ENCODE measurements at places on chromosomes 11 and 22.

DNA sequence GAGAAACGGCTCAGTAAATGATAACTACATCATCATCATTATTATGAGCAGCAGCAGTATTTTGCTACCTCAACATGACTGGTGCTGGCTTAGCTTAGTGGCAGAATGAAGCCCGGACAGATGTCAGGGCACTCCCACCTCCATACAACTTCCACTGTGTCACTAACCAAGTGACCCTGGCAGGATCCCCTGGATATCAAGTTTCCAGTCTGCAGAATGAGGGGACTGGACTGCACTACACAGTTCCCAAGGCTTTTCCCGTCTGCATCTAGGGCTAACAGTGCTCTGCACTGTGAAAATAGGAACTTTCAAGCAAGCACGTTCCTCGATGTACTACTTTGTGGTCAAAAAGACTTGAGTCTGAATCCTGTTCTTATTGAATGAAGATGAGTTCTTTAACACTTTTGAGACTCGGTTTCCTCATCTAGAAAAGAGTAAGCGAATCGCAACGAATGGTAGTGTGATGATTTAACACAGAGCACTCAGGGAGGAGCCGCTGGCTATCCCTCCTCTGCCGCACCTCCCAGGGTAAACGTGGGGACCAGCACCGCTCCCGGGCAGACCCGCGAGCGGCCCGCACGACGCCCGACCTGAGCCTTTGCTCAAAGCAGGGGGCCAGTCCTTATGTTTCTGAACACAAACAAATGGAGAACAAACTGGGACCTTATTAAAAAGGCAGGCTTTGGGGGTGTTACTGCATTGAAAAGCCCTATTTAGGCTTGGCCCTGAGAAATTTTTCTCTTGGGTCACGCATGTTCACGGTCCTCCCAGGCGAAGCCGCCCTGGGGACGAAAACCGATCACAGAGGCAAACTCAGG is 910 bp downstream of the CLTCL1 start:
- H3K36me3 ChIP-seq = no peaks in the 10 kb centered on the region
- no peak for DNase-seq
- H3K4me1 ChIP-seq = peaks cover 68% of the 10 kb centered on the region
- peak overlapping the region; percentile 88 for H3K4me3 ChIP-seq

DNA sequence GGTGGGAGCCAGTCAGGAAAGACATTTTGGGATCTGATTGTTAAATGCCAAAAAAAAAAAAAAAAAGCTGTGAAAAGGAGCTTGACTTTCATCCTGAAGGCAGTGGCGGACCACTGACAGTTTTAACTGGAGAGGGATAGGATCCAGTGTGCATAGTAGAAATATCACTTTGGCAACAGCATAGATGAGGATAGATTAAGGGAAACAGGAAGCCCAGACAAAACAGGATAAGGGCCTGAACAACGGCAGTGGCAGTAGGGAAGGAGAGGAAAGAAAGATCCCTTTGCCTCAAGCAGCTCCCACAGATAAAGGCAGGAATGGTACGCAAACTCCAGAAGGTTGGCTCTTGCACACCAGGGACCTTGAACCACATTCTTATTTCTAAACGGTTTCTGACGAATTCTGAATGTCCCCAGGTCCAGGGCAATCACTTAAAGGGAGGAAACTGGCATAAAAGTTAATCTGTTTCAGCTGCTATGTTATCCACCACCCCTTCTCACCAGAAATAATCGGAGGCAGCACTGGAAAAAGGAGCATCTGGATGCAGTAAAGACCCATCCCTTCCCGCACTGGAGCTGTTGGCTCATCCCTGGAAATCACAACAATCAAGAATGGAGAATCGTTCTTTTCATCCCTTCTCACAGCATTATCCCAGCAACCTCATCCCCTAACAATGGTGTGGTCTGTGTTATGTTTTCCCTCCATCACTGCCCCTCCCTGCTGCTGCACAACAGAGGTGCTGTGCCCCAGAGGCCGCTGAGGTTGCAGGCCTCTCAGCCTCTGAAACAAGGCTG is 99.1 kb downstream of the GAB2 start:
- no peaks in the 10 kb centered on the region for H3K27me3 ChIP-seq
- H3K27ac ChIP-seq = peak overlapping the region; percentile 9
- H3K4me3 ChIP-seq = no peak overlapping the region
- DNase-seq = no peak

DNA sequence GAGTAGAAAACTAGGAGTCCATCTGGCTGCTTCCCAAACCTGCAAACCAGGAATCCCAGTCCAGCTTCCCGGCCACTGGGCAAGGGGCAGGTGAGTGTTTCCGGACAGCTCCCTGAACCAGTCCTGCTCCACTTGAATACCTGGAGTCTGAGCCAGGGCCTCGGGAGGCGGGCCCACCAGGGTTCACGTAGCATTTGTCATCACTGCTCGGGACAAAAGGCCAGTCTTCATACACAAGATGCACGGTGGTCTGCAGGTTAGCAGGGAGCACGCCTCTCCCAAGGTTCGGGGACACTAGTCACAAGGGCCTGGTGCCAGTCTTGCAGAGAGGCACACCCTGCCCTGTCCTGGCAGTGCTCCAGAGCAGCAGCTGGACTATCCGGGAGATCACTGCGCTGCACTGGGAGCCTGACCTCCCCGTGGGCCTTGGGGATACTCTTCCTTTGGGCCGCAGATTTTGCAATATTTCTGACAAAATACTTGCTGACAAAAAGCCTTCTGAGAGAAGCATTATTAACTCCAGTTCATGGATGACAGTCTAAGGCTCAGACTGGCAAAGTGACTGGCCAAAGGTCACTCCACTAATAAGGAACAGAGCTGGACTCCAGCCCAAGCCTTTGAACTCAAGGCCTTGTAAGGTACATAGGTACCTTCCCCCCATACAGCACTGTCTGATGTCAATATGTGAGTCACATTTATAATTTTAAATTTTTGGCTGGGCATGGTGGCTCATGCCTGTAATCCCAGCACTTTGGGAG is 25.1 kb downstream of the CD6 start:
- H3K4me3 ChIP-seq = no peak overlapping the region
- DNase-seq = peak; percentile 75
- H3K4me1 ChIP-seq = no peaks in the 10 kb centered on the region
- no peaks in the 10 kb centered on the region for H3K36me3 ChIP-seq
- H3K27ac ChIP-seq = no peak overlapping the region
- peaks cover 29% of the 10 kb centered on the region for H3K27me3 ChIP-seq

- DNase-seq = no peak
- no peak overlapping the region for H3K4me3 ChIP-seq
- H3K27me3 ChIP-seq = no peaks in the 10 kb centered on the region
- H3K27ac ChIP-seq = no peak overlapping the region
- H3K36me3 ChIP-seq = no peaks in the 10 kb centered on the region
These were observed 55.3 kb downstream of the KIRREL3 start for GRCh38 chr11:126945319-126945718.

- H3K36me3 ChIP-seq = peaks cover 4% of the 10 kb centered on the region
- H3K27me3 ChIP-seq = no peaks in the 10 kb centered on the region
- H3K4me3 ChIP-seq = no peak overlapping the region
- no peak for DNase-seq
- no peaks in the 10 kb centered on the region for H3K4me1 ChIP-seq
- H3K27ac ChIP-seq = no peak overlapping the region
These were observed 320.1 kb downstream of the TBC1D22A start for GRCh38 chr22:47082505-47082904.

- H3K36me3 ChIP-seq = peaks cover 45% of the 10 kb centered on the region
- H3K27ac ChIP-seq = no peak overlapping the region
- DNase-seq = no peak
- no peak overlapping the region for H3K4me3 ChIP-seq
- no peaks in the 10 kb centered on the region for H3K27me3 ChIP-seq
- H3K4me1 ChIP-seq = no peaks in the 10 kb centered on the region
These were observed 14.1 kb upstream of the GAS2L1 start for GRCh38 chr22:29292379-29292778.

DNA sequence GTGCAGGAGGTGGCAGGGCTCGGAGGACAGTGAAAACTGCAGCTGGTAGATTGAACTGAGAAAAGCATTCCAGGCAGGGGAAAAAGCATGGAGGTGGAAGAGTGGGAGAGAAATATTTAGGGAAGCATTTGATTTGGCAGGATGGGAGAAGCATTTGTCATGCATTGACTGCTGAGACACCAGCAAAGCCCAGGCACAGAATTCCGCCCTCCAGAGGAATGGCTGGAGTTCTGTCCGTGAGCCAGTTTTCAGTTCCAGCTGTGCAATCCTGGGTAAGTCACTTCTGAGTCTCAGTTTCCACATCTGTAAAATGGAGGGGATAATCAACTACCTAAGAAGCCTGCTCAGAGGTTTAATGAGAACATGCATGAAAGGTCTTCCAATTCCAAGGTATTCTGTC is 4.3 kb upstream of the TSKU start:
- H3K27ac ChIP-seq = peak overlapping the region; percentile 5
- H3K4me1 ChIP-seq = peaks cover 34% of the 10 kb centered on the region
- H3K36me3 ChIP-seq = peaks cover 10% of the 10 kb centered on the region
- H3K4me3 ChIP-seq = no peak overlapping the region
- no peaks in the 10 kb centered on the region for H3K27me3 ChIP-seq

DNA sequence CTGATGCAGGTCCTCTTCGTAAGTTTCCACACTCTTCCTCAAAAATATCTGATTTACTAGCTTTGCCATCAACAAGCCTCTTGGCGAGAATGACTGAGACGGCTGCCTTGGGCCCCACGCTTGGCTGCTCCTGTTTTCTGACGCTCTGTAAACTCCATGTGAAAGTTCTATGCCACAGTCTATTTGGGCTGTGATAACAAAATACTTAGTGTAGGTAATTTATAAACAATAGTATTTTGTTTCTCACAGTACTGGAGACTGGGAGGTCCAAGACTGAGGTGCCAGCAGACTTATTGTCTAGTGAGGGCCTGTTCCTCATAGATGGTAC is 123.2 kb upstream of the SORL1-AS1 start:
- no peak for DNase-seq
- H3K4me1 ChIP-seq = peaks cover 5% of the 10 kb centered on the region
- H3K4me3 ChIP-seq = no peak overlapping the region
- no peak overlapping the region for H3K27ac ChIP-seq
- peaks cover 47% of the 10 kb centered on the region for H3K27me3 ChIP-seq

GRCh38 chr11:46134540-46134939 is 13.3 kb upstream of the PHF21A start:
- no peak for DNase-seq
- H3K27me3 ChIP-seq = peaks cover 14% of the 10 kb centered on the region
- H3K4me3 ChIP-seq = no peak overlapping the region
- H3K27ac ChIP-seq = no peak overlapping the region
- H3K36me3 ChIP-seq = no peaks in the 10 kb centered on the region
- peaks cover 2% of the 10 kb centered on the region for H3K4me1 ChIP-seq

DNA sequence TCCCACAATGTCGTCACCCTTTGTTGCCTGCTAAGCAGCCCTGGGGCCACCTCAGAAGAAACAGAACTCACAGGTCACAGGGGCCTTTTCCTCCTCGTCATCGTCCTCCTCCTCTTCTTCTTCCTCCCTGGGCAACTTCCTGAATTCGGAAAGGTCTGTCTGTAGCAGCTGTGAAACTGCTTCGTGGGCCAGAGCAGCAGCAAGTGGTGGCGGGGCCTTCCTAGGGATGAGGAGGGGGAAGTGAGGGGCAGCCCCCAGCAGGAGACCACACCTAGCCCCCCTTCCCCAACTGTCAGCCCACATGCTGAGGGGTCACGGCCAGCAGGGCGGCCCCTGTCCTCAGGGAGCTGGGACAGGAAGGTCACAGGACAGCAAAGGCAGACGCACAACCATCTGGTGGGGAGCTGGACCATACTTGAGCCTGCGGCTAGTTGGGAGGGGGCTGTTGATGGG is 13.2 kb downstream of the PPM1F start:
- no peak overlapping the region for H3K4me3 ChIP-seq
- peaks cover 62% of the 10 kb centered on the region for H3K4me1 ChIP-seq
- no peak for DNase-seq
- H3K27me3 ChIP-seq = no peaks in the 10 kb centered on the region
- peaks cover 2% of the 10 kb centered on the region for H3K36me3 ChIP-seq

- H3K4me1 ChIP-seq = no peaks in the 10 kb centered on the region
- no peaks in the 10 kb centered on the region for H3K27me3 ChIP-seq
- H3K27ac ChIP-seq = no peak overlapping the region
These were observed 24.2 kb upstream of the MUC5B start for GRCh38 chr11:1198561-1199240.

GRCh38 chr11:58345204-58345603 is 13.7 kb downstream of the OR5B17 start:
- H3K27me3 ChIP-seq = peaks cover 8% of the 10 kb centered on the region
- no peaks in the 10 kb centered on the region for H3K4me1 ChIP-seq
- DNase-seq = no peak
- H3K27ac ChIP-seq = no peak overlapping the region

GRCh38 chr11:33716243-33716642 is 15.6 kb upstream of the C11orf91 start:
- peaks cover 32% of the 10 kb centered on the region for H3K36me3 ChIP-seq
- H3K27ac ChIP-seq = no peak overlapping the region
- no peaks in the 10 kb centered on the region for H3K27me3 ChIP-seq
- H3K4me3 ChIP-seq = no peak overlapping the region
- DNase-seq = no peak

- H3K27me3 ChIP-seq = no peaks in the 10 kb centered on the region
- DNase-seq = no peak
- peaks cover 24% of the 10 kb centered on the region for H3K4me1 ChIP-seq
- no peak overlapping the region for H3K4me3 ChIP-seq
These were observed 7.2 kb downstream of the KCTD21 start for GRCh38 chr11:78181185-78181584.

- H3K4me1 ChIP-seq = peaks cover 6% of the 10 kb centered on the region
- no peak overlapping the region for H3K27ac ChIP-seq
- H3K27me3 ChIP-seq = no peaks in the 10 kb centered on the region
These were observed 37.1 kb downstream of the APOL5 start for GRCh38 chr22:35754761-35755160.

DNA sequence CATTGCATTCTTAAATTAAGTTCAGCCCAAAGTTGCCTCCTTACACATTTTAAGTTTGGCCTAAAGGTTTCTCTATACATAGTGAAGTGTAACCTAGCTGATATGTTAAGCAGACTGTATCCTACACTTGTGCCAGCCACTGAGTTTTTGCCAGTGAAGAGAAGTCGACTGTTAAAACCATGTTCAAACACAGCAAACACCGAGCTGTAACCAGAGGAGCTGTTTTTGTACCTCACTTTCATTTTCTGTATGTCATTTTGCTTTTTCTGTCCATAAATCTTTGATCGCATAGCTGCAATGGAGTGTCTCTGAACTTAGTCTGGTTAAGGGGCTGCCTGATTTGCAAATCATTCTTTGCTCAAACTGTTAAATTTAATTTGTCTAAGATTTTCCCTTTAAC is 403.7 kb downstream of the LUZP2 start:
- H3K27ac ChIP-seq = no peak overlapping the region
- no peaks in the 10 kb centered on the region for H3K27me3 ChIP-seq
- no peaks in the 10 kb centered on the region for H3K36me3 ChIP-seq
- DNase-seq = no peak
- H3K4me3 ChIP-seq = no peak overlapping the region

- no peak overlapping the region for H3K4me3 ChIP-seq
- H3K4me1 ChIP-seq = peaks cover 9% of the 10 kb centered on the region
- no peaks in the 10 kb centered on the region for H3K27me3 ChIP-seq
- peak overlapping the region; percentile 9 for H3K27ac ChIP-seq
These were observed 224.1 kb downstream of the CADM1 start for GRCh38 chr11:115279813-115280761.

DNA sequence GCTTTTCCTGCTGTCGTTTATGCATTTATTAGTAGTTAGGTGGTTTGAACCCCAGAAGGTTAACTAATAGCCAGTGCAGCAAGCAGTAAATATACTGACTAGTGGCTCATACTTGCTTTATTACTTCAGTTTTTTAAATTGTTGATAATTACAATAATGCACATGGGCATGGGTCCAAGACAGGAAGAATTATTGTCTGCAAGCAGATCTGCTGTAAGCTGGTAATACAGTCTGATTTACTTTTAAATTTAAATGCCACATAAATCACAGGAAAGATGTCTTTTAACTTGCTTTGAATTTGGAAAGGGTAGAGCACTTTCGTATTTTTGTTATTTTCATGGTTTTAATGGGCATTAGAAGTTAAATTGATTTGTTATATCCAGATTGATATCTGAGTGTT is 27.1 kb downstream of the APLP2 start:
- peaks cover 27% of the 10 kb centered on the region for H3K4me1 ChIP-seq
- no peak overlapping the region for H3K27ac ChIP-seq
- H3K36me3 ChIP-seq = no peaks in the 10 kb centered on the region
